Stimulated activated CD4-positive, alpha-beta T cell treated with anti-CD3 and anti-CD28 coated beads, Interleukin-15, amount 100 ng/mL, for 48 hours (primary cell): ENCODE measurements at places on chromosomes 12 and 14.

GRCh38 chr12:65313719-65314317, 35.3 kb downstream of the MSRB3 start:
- no peak for DNase-seq

- DNase-seq, result no peak
Observed at GRCh38 chr14:59474172-59474571, 9.0 kb upstream of the GPR135 start.

DNA sequence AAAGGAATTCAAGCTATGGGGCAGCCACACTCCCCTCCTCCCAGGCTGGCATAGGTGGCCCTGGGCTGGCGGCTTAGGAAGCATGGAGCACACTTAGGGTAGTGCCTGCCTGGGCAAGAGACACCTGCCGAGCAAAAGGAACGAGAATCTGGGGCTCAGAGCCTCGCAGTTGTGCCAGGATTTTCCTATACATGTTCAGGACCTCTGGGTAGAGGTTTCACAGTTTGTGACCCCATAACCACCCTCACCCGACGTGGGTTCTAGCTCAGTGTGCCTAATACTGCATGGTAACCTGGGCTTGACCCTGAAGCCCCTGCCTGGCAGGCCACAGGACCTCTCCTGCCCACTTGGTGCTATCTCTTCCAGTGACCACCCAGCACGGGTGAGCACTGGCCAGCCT, 99.5 kb downstream of the FBXL14 start:
- DNase-seq, result no peak

DNA sequence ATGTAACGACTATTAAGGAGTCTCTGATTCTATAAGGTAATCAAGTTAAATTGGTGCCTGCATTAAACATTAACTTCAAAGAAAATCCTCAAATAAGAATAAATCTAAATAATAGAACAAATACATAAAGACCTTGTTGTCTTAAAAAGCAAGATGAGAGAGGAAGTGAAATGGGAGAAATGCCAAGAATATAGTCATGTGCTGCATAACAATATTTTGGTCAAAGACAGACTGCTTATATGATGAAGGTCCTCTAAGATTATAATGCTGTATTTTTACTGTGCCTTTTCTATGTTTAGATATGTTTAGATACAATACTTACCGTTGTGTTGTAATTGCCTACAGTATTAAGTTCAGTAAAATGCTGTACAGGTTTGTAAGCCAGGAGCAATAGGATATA, 213.6 kb downstream of the C12orf42 start:
- no peak for DNase-seq
